HEK293T (cell line): ENCODE measurements at places on chromosomes 5 and 9.

DNA sequence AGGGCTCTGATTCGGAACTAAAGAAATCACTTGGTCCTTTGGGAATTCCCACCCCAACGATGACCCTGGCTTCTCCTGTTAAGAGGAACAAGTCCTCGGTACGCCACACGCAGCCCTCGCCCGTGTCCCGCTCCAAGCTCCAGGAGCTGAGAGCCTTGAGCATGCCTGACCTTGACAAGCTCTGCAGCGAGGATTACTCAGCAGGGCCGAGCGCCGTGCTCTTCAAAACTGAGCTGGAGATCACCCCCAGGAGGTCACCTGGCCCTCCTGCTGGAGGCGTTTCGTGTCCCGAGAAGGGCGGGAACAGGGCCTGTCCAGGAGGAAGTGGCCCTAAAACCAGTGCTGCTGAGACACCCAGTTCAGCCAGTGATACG, 83.4 kb downstream of the GOLPH3 start:
- DNase-seq = no peak

- no peak for DNase-seq
Measured at GRCh38 chr9:80789831-80790230, 899.5 kb downstream of the TLE1 start.

DNA sequence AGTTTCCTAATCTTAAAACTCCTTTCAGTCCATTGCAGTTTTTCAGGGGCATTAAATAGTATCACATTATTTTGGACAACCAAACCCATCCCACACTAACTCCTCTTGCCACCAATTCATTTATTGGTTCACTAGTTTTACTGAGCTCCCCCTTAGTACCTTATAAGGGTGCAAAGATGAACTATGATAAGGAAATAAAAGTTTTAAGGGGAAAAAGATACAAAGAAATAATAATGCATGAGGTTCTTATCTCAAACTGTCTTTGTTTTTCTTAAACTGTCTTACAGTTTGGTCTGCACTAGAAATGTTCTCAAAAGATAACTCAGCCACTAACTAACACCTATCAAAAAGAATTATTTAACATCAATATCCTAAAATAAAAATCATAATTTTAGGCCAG, 8.4 kb downstream of the SCAI start:
- DNase-seq = no peak

- no peak for DNase-seq
Measured at GRCh38 chr5:112642885-112643284, 94.8 kb upstream of the APC start.

- no peak for DNase-seq
Measured at GRCh38 chr5:83485842-83486241, 14.3 kb downstream of the VCAN start.

GRCh38 chr5:168531987-168532864, 3.1 kb downstream of the FBLL1 start:
- DNase-seq = no peak

GRCh38 chr5:172322028-172322965, 38.7 kb upstream of the UBTD2 start:
- DNase-seq = no peak

GRCh38 chr5:155884041-155884440, 442.9 kb upstream of the SGCD start:
- no peak for DNase-seq

- no peak for DNase-seq
Measured at GRCh38 chr9:136296434-136297015, 7.4 kb downstream of the CCDC187 start.

- no peak for DNase-seq
Measured at GRCh38 chr5:64000096-64000495, 37.9 kb upstream of the HTR1A start.

DNA sequence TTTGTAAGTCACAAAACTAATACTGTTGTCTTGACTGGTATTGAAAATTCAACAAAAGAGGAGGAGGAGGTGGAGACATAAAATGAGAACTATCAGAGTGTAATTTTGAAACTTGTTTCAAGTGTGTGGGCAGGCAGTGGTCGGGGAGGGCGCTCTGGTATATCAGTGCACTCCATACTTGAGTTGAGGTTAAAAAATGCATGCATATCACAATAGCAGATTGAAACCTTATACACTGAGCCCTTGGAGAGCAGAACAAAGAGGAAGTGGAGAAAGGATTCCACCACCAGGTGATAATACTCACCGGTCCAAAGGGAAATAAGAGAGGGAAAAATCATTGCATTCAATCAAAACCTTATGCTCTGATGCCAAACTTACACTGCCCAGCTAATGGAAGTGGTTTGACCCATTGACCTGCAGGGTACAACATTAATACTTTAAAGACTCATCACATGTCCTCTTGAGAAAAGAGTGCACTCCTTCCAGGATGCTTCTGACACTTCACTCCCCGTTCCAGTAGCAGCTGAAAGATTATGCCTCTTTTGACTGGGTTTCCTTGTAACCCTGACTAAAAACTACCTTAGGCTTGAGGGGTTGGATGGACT, 79.5 kb upstream of the FAM169A start:
- DNase-seq = no peak

DNA sequence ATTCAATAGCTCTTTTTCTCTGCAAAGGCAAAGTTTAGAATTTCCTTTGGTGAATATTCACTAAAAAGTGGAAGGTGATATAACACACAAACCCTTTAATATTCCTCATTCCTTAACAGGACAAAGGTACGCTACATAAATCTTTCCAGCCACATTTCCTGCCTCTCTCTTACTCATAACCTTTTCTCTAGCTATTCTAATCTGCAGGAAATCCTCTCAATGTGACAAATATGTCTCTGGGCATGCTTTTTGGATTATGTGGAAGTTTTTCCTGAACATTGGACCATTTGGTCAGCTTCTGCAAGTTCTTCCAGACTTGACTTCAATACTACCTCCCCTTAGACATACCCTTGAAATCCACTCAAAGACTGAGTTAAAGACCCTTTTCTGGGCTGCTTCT, 186.3 kb upstream of the TUSC1 start:
- no peak for DNase-seq

DNA sequence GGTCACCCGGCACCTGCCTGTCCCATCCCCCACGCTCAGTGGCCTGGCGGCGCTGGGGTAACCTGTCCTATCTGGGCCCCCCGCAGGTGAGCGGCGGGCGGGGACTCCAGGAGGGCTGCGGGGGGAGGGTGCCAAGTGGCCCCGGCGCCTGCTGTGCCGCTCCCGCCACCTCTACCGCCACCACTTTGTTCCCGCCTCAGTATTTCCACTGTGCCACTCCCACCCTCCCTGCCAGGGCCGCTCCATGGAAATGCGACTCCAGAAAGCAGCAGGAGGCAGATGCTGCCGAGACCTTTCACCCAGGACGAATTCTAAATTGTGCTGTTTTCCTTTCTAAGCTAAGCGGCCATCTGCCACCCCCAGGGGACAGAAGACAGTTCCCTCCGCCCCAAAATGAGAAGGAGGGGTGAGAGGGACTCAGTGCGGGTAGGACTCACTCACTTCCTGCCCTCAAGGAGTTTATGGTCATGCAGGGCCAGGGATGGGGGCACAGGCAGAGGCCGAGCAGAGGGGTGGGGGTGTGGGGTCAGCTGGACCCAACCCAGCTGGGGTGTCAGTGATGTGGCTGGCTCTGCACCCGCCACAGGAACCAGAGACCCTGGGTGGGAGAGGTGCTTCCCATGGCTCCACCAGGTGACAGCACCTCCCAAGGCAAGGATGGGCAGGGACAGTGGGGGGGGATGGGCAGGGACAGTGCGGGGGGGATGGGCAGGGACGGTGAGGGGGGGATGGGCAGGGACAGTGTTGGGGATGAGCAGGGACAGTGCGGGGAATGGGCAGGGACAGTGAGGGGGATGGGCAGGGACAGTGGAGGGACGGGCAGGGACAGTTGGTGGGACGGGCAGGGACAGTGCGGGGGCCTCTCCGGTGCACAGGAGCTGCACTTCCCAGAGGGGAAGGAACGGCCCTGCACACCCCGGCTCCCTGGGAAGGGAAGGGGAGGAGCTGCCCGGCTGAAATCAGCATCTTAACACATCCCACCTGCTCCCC, 17.8 kb downstream of the NOTCH1 start:
- DNase-seq = peak; percentile 45

DNA sequence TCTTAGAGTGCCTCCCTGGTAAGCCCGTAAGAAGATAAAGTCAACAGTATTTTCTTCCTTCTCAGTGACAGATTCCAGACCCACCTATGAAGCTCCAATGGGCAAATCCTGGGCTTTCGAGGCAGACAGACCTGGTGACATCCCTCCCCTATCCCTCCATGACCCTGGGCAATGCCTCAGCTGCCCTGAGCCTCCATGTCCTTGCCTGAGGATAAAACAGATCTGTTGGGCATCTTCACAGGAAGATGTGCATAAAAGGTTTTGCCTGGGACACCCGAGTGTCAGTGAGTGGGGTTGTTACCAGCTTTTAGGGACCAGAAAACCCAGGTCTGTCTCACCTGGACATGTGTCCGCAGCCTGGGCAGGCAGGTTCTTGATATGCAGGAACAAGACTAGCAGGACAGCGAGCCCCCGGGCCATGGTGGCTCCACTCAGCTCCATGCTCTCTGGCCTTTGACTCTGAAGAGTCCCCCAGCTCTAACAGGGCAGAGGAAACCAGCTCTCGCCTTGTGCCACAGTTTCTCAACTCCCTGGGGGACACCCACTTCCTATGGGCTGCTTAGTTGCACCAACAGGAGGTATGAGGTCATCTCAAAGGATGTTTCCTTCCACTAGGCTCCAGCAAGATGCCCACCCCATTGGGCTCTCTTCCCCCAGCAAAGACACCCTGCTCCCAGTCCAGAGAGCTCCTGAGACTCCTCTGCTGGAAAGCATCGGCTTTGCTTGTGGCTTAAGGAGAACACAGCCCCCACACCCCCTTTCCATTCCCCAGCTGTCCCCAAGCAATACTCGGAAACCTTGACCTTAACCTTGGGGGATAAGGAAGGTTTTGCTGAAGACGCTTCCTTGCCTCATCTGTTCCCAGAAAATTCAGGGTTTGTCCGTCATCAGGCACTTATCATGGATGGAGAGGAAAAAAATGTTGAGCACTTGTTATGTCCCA, at the start of gene FCN1:
TSS of gene FCN1 (minus strand) at position 482 of the 943 bp plus-strand sequence. CDS start at position 441, 41 bp downstream.
- DNase-seq = no peak

- no peak for DNase-seq
Measured at GRCh38 chr9:91305596-91306295, 56.0 kb downstream of the AUH start.

GRCh38 chr5:174531782-174532191, 192.6 kb upstream of the MSX2 start:
- DNase-seq = no peak

DNA sequence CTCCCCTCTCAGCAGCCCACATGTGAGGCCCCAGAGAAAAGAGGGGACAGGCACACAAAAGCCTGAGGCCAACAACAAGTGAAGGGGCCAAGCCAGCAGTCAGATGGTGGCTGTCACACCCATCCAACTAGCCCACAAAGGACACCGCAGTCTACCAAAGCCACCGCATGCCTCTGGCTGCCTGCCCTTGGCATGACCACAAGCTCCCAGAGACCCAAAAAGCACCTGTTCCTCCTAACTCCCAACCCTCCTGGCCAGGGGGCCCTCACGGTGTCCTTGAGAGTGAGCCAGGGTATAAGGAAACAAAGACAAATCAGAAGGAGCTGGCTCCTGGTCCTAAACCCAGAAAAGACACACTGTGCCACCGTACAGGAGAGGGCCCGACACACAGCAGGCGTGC, 77.8 kb upstream of the LRRTM2 start:
- DNase-seq = no peak

DNA sequence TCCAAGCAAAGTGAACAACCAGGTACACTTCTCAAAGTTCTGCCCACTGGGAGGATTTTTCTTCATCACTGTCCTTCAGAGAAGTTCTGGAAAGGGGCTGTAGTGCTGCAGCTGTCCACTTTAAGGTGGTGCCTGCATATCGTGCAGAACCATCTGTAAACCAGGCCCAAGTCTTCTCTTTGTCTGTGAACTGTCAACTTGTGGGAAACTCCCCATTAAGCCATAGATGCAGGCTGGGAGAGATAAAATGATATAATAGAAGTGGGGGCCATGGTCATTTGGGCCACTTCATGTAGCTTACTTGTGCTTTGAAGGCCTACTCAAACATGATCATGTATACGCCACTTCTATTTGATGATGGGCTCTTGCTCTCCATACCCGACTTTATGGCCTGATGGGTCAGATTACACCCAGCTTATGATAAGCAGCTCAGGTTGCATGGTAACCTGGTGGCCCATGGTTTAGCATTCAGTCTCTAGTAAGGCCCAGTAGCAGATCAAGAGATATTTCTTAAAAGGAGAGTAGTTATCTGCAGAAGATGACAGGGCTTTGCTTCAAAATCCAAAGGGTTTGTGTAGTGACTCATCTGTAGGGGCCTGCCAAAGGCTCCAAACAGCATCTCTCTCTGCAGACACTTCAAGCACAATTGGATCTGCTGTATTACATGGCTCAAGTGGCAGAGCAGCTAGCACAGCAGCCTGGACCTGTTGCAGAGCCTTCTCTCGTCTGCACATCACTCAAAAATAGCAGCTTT, 15.7 kb upstream of the BTF3 start:
- no peak for DNase-seq

GRCh38 chr5:141641634-141642267, 5.0 kb downstream of the RELL2 start:
- no peak for DNase-seq

- no peak for DNase-seq
Measured at GRCh38 chr5:9099689-9100088, 446.2 kb downstream of the SEMA5A start.

DNA sequence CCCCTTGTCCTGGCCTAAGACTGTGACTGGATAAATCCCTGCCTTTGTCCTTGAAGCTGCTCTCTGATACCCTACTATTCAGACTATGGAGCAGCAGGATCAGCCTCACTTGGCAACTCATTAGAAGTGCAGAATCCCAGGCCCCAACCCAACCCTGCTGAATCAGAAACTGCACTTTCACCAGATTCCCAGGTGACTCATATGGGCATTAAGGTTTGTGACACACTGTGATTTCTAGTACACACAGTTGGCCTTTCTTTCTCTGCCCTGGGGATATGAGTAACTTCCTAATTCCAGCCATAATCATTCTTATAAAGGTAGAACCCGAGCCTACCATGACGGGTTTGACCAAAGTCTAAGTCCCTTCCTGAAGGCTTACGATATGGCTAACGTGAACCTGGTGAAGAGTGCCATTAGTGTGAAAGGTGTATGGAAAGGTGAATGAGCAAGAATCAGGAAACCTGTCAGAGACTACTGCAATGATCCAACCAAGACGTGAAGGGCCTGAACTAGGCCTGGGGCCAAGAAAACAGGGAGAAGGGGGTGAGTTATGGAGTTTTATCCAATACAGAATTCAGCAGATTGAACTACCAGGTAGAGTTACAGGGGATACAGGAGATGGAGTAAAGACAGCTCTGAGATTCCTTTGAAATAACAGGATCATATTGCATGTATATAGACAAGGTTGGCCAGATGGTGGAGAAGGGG, 533.0 kb downstream of the BNC2 start:
- DNase-seq = no peak

DNA sequence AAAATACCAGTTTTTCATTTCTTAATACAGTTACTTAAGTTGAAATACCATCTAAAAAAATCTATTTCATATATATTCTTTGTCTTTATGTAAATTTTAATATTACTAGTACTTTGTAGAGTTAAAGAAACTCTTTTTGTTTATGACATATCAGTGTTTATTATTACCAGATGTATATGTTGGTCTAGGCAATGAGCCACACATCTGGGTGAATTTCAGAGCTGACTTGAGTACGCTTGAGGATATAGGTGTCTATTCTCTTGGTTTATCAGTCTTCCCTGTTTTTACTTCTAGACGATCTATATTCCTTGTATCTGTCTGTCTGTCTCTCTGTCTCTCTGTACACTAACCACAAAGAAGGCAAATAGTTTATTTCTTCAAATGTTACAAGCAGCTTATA, 2.9 kb downstream of the SMAD5 start:
- DNase-seq = no peak
